IPS-NIHi11 (cell line): ENCODE measurements at places on chromosomes 6 and 20.

- no peak for DNase-seq
Observed at GRCh38 chr6:130964808-130965604, 98.0 kb downstream of the EPB41L2 start.

GRCh38 chr20:50654904-50655303 lies 36.4 kb downstream of the RIPOR3 start:
- DNase-seq, result no peak

GRCh38 chr6:89116702-89117101 lies 1.2 kb downstream of the SRSF12 start:
- no peak for DNase-seq

DNA sequence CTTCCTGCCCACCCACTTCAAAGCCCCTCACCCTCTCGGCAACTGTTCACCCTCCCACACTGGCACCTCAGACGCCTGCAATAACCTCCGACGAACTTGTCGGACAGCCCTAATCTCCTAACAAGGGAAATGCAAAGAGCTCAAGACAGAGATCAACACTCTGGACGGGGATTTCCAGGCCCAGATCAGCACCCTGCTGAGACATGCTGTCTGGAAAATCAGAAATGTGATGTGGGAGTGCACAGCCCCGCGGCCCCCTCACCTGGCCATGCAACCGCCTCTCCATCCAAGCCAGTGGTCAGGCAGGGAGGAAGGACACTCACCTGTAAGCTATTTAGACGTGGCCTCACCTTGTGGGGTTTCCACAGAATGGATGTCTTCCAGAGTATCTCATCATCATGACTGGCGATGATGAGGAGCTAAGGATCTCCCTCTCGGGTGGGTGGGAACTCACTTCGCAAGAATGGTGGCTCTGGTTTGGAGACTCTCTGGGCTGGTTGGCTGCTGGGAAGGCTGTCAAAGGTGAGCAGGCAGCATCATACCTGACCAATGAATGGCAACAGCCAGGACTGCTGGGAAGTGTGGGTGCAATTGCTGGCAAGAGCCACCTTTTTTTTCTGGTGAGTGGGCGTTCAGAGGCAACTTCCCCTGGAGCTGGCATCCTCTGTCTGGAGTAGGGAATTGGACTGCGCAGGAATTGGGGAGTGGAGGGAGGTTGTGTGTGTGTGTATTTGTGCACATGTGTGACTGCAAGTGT lies 28.1 kb upstream of the ADTRP start:
- no peak for DNase-seq

DNA sequence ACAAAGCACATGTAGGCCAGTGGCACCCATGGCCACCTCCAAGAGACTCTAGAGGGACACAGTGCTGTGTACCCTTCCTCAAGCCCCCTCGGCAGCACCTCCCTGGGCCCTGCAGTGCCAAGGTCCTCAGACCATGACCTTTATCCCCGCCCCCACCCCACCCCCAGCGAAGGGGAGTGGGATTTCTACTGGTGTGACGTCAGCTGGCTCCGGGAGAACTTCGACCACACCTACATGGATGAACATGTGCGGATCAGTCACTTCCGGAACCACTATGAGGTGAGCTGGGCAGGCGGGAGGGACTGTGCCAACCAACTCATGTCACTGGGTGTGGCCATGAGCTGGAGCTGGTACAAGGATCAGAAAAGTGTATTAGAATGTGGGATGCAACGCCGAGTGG lies 38.0 kb downstream of the TTLL9 start:
- no peak for DNase-seq

DNA sequence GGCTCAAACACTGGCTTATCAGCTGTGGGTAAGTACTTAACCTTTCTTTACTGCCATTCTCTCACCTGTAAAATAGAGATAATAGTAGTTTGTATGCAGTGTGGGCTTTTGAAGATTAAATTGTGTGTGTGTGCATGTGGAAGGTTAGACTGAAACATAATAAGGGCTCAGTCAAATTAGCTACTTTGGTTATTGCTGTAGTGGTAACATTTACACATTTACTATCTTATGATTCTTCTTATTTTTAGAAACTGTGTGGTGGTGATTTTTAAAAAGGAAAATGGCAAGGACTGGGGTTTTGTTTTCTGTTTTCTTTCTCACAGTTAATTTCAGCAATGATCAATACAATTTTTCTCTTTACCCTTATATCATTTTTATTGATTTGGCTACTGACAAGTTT lies 206.9 kb downstream of the NKAIN2 start:
- DNase-seq, result no peak

DNA sequence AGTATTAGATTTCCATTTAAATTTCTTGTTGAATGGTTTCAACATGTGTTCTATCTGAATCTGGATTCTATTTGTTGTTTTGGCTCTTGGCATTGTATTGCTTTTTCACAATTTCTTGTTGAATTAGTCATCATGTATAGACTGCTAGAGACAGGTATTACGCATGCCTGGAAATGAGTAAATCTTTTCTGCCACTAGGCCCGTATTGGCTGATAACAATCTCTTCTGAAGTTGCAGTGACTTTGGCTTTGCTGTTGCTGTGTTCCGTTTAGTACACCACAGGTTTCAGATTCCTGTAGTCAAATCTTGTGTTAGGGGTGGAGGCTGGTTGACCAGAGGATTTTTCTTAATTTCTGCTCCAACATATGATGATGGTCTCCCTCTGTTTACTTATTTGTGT lies 1339.4 kb downstream of the GRIK2 start:
- DNase-seq, result no peak

DNA sequence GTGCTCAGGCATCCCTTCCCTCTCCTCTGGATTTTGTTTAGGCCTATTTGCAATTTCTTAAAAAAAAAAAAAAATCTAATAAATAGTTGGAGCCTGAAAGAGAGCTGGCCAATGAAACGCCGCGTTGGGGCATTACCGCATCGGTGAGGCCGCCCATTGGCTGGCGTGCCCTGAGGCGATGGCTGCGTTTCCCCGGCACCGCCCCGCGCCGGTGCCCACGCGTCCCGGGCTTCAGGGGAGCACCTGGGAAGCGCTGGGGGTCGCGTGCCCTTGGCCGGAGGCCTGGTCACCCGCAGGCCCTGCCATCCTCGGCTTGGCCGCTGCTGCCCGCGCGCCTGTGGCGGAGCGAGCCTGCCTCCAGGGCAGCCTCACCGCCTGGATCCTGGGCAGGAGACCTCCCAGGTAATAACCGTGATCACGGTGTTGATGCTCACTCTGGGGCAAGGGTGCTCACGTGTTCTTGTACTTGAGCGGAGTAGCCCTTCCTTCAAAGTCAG lies 155.4 kb downstream of the NRN1 start:
- peak; percentile 87 for DNase-seq

DNA sequence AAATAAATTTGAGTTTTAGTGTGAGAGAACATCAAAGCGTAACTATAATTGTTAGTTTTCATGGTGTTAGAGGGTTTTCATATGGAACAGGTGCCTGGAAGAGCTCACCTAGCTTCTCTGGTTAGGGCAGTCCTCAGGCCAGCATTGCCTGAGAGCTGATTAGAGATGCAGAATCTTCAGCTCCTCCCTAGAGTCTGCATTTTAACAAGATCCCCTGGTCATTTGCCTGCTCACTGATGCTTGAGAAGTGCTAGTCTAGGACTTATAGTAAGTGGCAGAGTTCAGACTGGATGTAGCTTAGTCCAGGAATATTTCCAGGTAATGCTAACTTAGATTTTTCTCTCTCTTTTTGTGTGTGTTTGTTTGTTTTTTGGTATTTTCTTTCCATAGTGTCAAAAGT lies 21.7 kb upstream of the SMIM26 start:
- DNase-seq, result no peak

GRCh38 chr6:123896869-123897268 lies 93.2 kb downstream of the NKAIN2 start:
- no peak for DNase-seq

GRCh38 chr6:11069760-11070159 lies 23.9 kb upstream of the SMIM13 start:
- DNase-seq, result no peak

DNA sequence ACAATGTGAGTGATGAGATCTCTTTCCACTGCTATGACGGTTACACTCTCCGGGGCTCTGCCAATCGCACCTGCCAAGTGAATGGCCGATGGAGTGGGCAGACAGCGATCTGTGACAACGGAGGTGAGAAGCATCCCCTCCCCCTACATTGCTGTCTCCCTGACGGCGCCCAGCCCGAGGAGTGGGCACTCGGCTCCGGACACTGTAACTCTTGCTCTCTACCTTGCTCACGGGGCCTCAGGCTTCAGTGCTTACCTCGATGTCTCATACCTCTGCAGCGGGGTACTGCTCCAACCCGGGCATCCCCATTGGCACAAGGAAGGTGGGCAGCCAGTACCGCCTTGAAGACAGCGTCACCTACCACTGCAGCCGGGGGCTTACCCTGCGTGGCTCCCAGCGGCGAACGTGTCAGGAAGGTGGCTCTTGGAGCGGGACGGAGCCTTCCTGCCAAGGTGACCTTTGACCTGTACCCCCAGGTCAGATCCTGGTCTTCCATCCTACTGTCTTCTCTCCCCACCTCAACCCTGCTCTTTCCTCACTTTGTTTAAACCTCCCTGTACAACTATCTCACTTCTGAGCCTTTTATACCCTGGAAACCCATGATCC lies 1.3 kb downstream of the CFB start:
- no peak for DNase-seq

DNA sequence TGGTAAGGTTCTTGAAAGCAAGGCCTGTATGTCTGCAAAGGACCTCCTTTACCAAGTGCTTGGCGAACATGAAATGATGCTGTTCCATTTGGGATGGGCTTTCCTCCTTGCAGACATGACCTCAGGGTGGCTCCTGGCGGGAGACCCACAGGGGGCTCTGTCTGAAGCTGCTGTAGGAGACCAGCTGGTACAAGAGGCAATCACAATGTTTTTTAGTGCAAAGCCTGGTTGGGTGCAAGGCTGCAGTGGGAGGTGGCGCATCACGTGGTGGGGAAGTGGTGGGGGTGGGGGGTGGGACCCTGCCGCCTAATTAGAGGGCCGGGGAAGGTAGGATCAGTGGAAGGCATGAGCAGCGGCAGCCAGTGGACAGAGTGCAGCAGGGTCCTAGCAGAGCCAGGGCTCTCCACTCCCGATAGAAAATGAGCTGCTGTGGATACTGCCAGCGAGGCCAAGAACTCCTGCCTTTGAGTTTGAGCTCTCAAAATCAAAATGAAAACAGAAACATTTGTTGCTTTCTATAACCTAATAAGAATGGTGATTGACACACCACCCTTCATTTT lies 9.1 kb upstream of the ARMC2 start:
- peak; percentile 10 for DNase-seq

- no peak for DNase-seq
Observed at GRCh38 chr6:18058429-18058828, 64.0 kb downstream of the NHLRC1 start.

GRCh38 chr6:142112451-142113061 lies 20.2 kb upstream of the GJE1 start:
- DNase-seq, result peak; percentile 75

DNA sequence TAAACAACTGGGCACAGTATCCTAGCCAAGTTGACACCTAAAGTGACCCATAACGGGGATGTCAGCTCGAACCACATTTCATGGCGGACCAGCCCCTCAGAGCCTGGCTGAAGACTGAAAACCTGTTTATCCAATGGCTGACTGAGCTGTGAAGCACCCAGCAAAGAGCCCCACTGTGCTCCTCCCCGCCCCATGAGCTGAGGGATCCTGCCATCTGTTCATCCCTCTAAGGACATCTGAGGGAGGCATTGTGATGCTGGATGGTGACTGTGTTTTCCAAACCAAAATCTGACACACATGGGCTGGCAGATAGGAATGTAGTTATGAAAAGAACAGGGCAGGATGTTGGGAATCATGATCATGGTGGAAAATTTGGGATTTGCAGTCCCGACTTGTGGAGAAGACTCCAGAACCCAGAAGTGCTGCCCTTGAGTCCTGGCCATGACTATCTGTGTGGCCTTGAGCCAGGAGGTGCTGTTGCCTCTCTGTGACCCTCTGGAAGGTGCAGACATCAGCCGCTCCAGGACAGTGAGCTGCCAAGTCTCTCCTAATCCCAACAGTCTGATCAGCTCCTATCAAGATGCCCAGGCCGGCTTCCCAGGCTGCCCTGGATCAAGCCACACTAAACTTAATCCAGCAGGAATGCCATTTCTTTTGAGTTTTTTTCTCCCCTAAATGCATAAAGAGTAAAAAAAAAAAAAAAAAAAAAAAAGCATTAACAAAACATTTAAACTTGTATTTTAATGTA lies 5.7 kb downstream of the EDN3 start:
- DNase-seq, result no peak

DNA sequence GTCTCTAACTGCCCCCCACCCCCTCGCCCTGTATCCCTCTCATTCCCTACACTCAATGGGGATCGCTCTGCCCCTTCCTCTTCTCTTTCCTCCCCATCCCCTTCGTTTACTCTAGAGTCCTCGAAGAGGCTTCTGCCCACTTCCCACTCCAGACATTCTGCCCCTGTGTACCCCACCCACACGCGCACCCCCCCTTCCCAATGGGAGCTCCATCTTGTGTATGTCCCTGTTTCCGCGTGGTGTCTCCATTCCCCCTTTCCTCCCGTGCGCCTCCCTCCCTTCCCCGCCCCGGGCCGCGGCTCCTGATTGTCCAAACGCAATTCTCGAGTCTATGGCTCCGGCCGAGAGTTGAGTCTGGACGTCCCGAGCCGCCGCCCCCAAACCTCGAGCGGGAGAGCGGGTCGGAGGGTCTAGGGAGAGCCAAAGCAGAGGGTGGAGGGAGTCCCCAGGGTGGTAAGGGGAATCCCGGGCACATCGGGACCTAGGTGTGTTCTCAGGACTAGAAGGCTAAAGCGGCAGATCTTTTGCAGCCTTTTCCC lies 679 bp upstream of the RING1 start:
- no peak for DNase-seq

GRCh38 chr6:41700463-41701347 lies 34.7 kb downstream of the TFEB start:
- DNase-seq, result no peak

- DNase-seq, result peak; percentile 26
Observed at GRCh38 chr6:32941214-32941768, 463 bp upstream of the HLA-DMB start.

GRCh38 chr6:163200289-163200688 lies 214.2 kb upstream of the QKI start:
- no peak for DNase-seq

GRCh38 chr6:71476371-71476770 lies 187.8 kb downstream of the OGFRL1 start:
- no peak for DNase-seq

DNA sequence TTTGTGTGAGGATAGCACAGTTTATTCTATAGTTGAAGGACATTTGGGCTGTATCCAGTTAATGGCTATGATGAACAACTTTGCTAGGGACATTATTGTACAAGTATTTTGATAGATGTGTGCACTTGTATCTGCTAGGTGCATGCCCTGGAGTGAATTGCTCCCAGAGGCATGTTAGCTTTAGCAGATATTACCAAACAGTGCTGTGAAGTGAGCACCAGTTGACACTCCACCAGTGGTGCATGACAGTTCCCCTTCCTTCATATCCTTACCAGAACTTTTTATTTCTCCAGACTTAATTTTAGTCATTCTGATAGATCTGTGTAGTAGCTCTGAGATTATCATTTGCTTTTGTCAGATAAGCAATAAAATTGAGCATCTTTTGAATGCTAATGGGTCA lies 48.9 kb upstream of the ENPP5 start:
- DNase-seq, result no peak

DNA sequence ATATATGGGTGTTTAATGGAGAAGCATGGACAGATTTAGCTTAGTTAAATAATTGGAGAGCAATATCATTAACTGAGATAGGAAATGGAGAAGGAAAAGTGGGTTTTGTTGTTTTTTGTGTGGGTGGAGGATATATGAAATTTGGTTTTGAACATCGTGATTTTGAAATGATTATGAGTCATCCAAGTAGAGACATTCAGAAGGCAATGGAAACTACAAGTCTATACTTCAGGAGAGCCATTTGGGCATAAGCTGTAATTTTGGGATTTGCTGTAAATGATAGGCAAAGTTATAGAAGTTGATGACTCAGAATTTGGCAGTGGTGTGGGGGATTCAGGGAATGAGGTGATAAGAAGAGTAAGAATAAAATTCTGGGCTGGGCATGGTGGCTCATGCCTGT lies 27.4 kb upstream of the FAM135A start:
- DNase-seq, result no peak
